ENCODE measurements at places on chromosomes 6 and 20. TPM values are rescaled to one million over a fixed set of nuclear protein-coding genes. Genes with fewer than 3 reads are reported as not detected.
A peak's percentile ranks its signal among the peaks of the same experiment; 100 is the strongest.

Gene RNF182
- total RNA-seq, result not detected

Gene EPB41L1
- 20.4 TPM for total RNA-seq

DNA sequence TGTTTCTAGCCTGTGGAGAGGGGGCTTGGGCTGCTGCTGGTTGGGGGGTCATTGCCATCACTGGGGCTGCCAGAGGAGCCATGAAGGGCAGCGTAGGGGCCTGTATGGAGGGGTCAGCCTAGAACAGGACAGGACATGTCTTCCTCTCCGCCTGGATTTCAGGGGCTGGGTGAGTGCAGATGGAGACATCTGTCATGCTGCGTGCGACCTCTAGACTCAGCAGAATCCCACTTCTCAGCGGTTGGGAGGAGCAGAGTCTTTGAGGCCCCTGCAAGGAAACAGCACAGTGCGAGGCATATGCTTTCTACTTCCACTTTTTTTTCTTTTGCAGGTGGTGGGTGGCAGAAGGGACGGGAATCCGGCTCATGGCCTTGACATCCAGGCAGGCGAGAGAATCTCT is 67.9 kb downstream of the EZR start:
- no peaks in the 10 kb centered on the region for H3K36me3 ChIP-seq
- no peaks in the 10 kb centered on the region for H3K27me3 ChIP-seq
- H3K4me1 ChIP-seq, result peaks cover 4% of the 10 kb centered on the region
- H3K27ac ChIP-seq, result no peak overlapping the region
- DNase-seq, result no peak
- no peak overlapping the region for H3K4me3 ChIP-seq

GRCh38 chr6:148517470-148517869 is 174.8 kb downstream of the SASH1 start:
- H3K27ac ChIP-seq, result peak overlapping the region; percentile 13
- no peak for DNase-seq
- H3K36me3 ChIP-seq, result no peaks in the 10 kb centered on the region
- H3K4me3 ChIP-seq, result no peak overlapping the region
- no peaks in the 10 kb centered on the region for H3K27me3 ChIP-seq

GRCh38 chr6:22236626-22237414 is 60.0 kb downstream of the PRL start:
- no peaks in the 10 kb centered on the region for H3K27me3 ChIP-seq
- H3K36me3 ChIP-seq, result no peaks in the 10 kb centered on the region
- H3K4me1 ChIP-seq, result no peaks in the 10 kb centered on the region
- H3K4me3 ChIP-seq, result no peak overlapping the region
- H3K27ac ChIP-seq, result no peak overlapping the region

GRCh38 chr6:132270726-132271402 is 130.4 kb downstream of the MOXD1 start:
- no peak for DNase-seq
- no peak overlapping the region for H3K27ac ChIP-seq
- H3K4me1 ChIP-seq, result no peaks in the 10 kb centered on the region
- H3K27me3 ChIP-seq, result no peaks in the 10 kb centered on the region

DNA sequence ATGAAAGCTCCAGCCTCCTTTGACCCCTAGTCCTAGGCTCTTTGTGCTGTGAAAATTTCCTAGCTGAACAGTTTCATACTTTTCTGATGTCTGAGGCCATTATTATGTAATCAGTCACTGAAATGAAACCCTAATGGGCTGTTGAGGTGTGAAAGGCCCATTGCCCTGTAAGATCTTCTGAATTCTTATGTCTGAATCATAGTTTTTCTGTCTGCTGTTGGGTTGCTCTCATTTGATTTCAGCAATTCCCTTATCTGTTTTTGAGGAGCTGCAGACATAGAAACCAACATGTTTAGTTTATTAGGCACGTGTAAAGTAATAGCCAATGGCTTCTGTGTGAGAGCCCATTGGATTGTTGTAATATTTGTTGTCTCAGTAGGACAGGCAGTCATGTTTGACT is 118.1 kb downstream of the EYA4 start:
- no peak for DNase-seq
- no peaks in the 10 kb centered on the region for H3K27me3 ChIP-seq
- H3K27ac ChIP-seq, result no peak overlapping the region
- H3K4me1 ChIP-seq, result no peaks in the 10 kb centered on the region
- H3K36me3 ChIP-seq, result no peaks in the 10 kb centered on the region

GRCh38 chr6:69918813-69919475 is 52.6 kb downstream of the COL19A1 start:
- no peak for DNase-seq
- no peak overlapping the region for H3K4me3 ChIP-seq
- no peaks in the 10 kb centered on the region for H3K36me3 ChIP-seq
- no peak overlapping the region for H3K27ac ChIP-seq
- H3K27me3 ChIP-seq, result no peaks in the 10 kb centered on the region
- no peaks in the 10 kb centered on the region for H3K4me1 ChIP-seq

GRCh38 chr6:89357390-89357789 is 4.9 kb upstream of the UBE2J1 start:
- no peak overlapping the region for H3K4me3 ChIP-seq
- H3K36me3 ChIP-seq, result no peaks in the 10 kb centered on the region
- H3K4me1 ChIP-seq, result no peaks in the 10 kb centered on the region

- no peak overlapping the region for H3K4me3 ChIP-seq
- no peak overlapping the region for H3K27ac ChIP-seq
- DNase-seq, result no peak
- no peaks in the 10 kb centered on the region for H3K27me3 ChIP-seq
- no peaks in the 10 kb centered on the region for H3K36me3 ChIP-seq
- no peaks in the 10 kb centered on the region for H3K4me1 ChIP-seq
Observed at GRCh38 chr6:135075018-135075417, 20.4 kb upstream of the HBS1L start.

DNA sequence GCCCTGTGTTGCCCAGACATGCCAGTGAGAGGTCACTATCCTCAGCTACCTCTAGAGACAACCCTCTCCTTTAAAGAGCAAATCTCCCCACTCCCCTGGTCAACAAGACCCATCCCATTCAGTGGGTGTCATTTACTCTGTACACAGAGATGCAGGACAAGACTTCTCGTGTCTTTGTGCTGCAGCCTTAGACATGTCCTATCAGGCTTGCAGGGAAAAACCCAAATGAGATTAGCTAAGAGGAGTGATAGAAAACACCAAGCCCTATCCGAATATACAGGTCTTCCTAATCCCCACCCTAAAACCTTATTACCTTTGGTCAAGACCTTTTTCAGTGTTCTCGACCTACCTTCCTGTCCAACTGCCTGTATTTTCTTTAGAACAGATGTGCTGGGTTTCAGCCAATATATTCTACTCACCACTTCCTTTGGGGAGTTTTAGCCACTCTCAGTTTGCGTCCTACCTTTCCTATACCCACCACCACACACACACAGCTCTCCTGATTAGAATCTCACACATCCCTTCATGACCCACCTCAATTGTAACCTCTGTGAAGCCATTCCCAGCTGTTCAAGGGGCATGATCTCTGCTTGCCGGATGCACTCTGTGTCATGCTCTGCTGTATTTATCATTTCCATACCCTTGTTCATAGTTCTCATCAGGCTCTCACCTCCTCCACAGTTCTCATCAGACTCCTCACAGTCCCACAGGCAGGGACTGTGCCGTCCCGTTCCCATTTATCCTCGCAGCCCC is 39.7 kb downstream of the TRAM2 start:
- peaks cover 16% of the 10 kb centered on the region for H3K36me3 ChIP-seq
- no peak for DNase-seq
- H3K27me3 ChIP-seq, result no peaks in the 10 kb centered on the region
- no peak overlapping the region for H3K4me3 ChIP-seq
- no peak overlapping the region for H3K27ac ChIP-seq

DNA sequence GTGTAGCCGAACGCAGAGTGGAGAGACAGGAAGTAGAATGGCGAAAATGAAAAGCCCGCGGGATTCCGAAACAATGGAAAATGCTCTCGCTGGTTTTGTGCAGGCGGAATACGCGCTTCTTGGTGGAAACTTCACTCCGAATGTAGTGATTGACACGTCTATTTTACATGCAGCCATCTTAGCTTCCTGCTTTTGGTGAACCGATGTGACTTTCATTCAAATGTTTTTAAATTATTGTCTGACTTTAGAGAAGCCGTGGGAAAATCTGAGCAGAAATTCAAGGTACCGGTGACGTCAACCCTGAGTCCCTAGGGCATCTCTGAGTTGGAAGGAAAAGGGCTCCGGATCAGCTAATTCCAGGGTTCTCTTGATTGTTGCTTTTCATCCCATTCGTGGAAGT is 11.4 kb downstream of the GPX5 start:
- H3K36me3 ChIP-seq, result no peaks in the 10 kb centered on the region
- no peak overlapping the region for H3K27ac ChIP-seq
- no peak for DNase-seq
- H3K4me1 ChIP-seq, result no peaks in the 10 kb centered on the region

- H3K4me3 ChIP-seq, result no peak overlapping the region
- no peaks in the 10 kb centered on the region for H3K36me3 ChIP-seq
- DNase-seq, result no peak
- H3K27ac ChIP-seq, result no peak overlapping the region
Observed at GRCh38 chr6:68087399-68088133, 547.5 kb upstream of the ADGRB3 start.

- no peaks in the 10 kb centered on the region for H3K27me3 ChIP-seq
- no peak for DNase-seq
- no peak overlapping the region for H3K27ac ChIP-seq
- H3K4me1 ChIP-seq, result no peaks in the 10 kb centered on the region
Observed at GRCh38 chr6:155782320-155782731, 326.7 kb upstream of the NOX3 start.

GRCh38 chr6:27297857-27298730 is 14.0 kb downstream of the POM121L2 start:
- H3K36me3 ChIP-seq, result no peaks in the 10 kb centered on the region
- no peak overlapping the region for H3K4me3 ChIP-seq
- H3K27ac ChIP-seq, result no peak overlapping the region
- peaks cover 19% of the 10 kb centered on the region for H3K27me3 ChIP-seq

All from heart left ventricle (tissue), 16 donors.